ENCODE measurements at places on chromosomes 4 and X.

- no peak for DNase-seq
Measured at GRCh38 chr4:42541647-42542046, 115.3 kb downstream of the ATP8A1 start.

- DNase-seq = no peak
Measured at GRCh38 chr4:83012200-83012686, 1.6 kb upstream of the LIN54 start.

DNA sequence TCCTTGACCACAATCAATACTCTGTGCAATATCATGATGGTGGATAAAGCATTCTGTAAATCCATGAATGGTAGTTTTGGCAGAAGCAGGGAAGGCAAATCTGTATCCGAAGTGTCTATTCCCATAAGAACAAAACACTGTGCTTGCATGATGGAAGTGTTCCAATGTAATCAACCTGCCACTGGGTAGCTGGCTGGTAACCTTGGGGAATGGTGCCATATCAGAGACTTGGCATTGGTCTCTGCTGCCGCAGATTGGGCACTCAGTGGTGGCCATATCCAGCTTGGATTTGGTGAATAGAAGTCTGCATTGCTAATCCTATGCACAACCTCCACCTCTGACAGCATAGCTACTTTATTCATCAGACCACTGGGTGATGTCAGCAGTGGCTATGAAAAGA, 114.3 kb upstream of the EMCN start:
- no peak for DNase-seq

DNA sequence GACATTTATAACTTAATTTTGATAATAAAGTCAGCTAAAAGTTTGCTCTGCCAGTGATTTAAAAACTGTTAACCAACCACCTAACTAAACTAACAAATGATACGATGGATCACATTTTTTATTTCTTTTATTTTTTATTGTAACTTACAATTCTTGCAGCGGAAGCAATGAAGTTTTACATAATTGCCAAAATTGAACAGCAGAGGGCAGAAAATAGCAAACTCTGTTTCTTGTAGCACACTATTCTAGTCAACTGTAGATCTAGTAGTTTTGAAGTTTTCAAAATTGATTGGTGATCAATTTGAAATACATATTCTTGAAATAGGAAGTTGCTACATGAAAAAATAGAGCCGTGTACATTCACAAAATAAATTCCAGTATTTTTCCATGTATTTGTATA, 2.8 kb upstream of the GRIA2 start:
- DNase-seq = peak; percentile 15

- peak; percentile 51 for DNase-seq
Measured at GRCh38 chr4:158538176-158538575, 16.5 kb downstream of the RXFP1 start.

DNA sequence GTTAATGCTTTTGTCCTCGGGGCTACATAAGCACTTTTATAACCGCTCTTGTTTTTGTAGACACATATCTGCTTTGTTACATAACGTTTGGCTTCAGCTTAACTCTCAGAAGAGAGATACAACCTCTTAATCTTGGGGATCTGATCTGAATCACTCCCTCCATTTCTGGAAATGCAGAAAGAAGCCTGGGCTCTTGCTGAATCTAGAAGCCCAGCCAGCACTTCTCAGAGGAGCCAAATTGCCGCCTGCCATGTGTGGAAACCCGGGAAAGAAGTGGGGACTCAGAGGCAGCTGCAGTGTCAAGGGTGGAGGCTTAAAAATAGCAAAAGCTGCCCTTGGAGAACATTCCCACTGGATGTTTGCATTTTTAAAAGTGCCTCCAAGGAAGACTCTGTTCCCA, 69.3 kb upstream of the LDB2 start:
- DNase-seq = no peak
